Nucleus accumbens (tissue), 56 donors: ENCODE measurements at places on chromosomes 3 and 15.

- peak; percentile 11 for DNase-seq
Observed at GRCh38 chr3:30282154-30282696, 324.2 kb upstream of the TGFBR2 start.

DNA sequence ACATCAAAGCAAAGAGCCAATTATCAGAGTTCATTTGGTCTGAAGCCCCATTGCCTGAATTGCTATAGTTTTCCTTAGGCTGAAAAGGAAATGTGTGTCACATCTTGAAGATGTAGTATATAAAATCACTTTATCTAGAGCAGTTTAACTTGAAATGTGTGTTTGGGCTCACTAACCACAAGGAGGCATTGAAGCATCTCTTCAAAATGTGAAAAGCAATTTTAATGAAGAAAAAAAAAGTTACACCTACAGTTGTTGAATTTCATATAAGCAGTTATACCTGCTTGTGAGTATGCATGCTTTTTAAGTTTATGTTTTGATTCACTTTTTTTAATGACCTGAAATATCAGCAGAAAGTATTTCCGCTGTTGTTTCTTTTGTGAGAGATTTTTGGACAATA is 129.3 kb downstream of the IQCH start:
- DNase-seq = no peak

GRCh38 chr15:62231856-62232255 is 66.8 kb upstream of the C2CD4B start:
- DNase-seq = no peak

- no peak for DNase-seq
Observed at GRCh38 chr3:179599531-179599930, 4.9 kb downstream of the MRPL47 start.

- no peak for DNase-seq
Observed at GRCh38 chr3:136332776-136333175, 82.6 kb downstream of the PCCB start.
